Activated naive CD4-positive, alpha-beta T cell (primary cell): ENCODE measurements at places on chromosomes 2 and 18.

GRCh38 chr2:30026091-30027055 is 105.0 kb upstream of the ALK start:
- DNase-seq: no peak

DNA sequence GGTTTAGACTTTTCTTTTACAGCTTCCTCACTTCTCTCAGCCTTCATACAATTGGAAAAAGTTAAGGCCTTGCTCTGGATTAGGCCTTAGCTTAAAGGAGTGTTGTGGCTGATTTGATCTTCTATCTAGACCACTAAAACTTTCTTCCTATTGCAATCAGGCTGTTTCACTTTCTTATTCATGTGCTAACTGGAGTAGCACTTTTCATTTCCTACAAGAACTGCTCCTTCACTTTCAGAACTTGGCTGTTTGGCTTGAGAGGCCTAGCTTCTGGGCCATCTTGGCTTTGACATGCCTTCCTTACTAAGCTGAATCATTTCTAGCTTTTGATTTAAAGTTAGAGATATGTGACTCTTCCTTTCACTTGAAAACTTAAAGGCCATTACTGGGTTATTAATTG is 114.3 kb downstream of the ARHGEF4 start:
- no peak for DNase-seq

DNA sequence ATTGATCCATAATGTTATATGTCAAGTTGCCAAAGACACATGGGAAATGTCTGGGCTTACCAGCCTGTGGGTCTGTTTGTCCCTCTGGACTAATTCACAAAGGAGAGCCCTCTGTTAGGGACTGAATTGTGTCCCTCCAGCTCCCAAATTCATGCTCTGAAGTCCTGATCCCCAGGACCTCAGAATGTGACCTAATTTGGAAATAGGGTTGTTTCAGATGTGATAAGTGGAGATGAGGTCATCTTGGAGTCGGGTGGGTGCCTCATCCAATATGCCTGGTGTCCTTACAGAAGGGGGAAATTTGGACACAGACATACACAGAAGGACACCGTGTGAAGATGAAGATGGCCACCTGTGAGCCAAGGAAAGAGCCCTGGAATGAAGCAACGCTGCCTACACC is 41.4 kb upstream of the ROCK2 start:
- DNase-seq: no peak

GRCh38 chr2:226048611-226049010 is 649.1 kb downstream of the NYAP2 start:
- DNase-seq: no peak

DNA sequence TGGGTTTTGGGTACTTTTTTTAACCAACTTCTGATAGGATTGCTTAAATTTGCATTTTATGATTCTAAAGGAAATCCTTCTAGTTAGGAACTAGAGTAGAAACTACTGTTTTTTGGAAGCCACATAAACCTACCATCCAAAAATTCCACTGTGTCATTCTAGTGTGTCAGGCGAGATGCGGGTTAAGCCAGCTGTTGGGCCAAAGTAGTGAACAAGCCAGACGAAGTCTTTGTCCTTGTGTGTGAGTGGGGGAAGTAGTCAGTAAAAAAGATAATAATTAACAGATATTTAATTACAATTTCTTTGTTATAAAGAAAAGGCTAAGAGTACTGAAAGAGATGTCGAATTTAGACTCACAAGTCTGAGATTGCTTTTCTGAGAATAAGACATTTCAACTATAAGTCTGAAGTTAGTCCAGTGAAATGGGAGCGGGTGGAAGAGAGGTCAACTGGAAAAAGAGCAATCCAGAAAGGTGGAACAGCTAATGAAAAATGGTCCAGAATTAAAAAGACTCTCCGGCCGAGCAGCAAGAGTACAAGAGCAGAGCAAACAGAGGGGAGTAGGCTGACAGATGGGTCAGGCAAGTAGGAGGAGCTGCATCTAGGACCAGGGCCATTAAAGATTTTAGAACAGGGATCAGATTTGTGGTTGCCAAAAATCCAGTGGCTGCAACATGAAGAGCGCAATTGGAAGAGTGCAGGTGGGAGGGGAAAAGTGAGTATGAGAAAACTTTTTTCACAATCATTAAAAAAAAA is 1.5 kb downstream of the EPB41L5 start:
- DNase-seq: no peak

DNA sequence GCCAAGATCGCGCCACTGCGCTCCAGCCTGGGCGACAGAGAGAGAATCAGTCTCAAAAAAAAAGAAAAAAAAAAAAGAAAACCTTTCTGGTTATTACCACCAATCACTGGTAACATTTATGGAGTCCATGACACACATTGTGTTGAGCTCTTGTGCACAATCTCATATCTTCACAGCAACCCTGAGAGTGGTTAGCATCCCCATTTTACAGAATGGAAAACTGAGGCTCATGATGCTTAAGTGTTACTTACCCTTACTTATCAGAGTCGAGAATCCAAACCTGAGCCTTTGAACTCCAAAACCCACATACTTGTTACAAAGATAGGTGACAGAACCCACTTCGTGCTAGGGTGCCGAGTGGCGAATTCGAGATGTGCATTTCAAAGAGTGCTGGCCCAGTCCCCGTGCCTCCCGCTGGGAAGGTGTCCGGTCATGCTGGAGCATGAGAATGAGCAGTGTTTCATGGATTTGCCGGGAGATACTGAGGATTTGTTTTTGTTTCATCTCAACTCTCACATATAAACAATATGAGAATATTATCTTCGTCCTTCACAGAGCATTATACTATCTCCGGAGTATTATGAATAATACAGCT is 50.9 kb downstream of the CYP27C1 start:
- no peak for DNase-seq

DNA sequence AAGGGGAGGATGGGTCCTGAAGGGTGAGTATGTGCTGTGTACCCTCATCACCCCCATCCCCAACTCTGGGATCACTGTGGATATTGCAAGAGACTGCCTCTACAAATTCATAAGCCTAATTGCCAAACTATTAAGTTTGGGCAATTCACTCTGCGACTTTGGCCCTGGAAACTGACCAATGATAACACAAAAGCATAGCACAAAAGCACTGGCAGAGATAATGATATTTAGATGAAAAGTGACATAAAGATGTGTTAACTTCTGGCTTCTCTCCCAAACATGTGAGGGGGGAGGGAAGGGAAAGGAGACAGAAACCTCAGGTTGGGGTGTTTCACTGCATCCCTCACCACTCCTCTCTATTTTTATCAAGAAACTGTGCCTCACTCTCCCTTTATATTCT is 150.3 kb downstream of the SATB2 start:
- no peak for DNase-seq

DNA sequence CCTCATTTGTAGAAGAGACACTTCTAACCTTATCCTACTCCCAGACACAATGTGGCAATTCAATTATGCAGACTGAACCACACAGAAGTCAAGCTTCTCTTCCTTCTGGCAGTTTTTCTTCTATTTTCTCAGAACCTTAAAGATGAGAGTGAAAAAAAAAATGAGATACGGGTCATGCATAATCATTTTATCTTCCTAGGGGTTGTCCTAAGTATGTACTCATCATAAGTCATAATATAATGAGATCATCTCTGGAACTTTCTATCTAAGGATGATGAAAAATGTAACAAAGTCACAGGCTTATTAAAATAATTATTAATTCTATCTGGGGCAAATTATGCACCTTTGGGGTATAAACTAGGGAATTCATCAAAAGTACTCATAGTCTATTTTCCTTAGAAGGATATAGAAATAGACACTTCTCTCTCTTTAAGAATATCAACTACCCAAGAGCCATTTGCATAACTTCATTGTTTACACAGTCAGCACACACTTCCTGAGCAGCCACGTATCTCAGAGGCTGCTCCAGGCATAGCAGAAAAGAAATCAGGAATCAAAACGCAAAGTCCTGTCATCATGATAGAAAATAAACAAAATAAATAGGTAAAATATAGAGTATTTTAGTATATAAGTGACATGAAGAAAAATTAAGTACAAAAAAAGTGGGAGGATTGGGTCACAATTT is 345.9 kb upstream of the SPHKAP start:
- no peak for DNase-seq

DNA sequence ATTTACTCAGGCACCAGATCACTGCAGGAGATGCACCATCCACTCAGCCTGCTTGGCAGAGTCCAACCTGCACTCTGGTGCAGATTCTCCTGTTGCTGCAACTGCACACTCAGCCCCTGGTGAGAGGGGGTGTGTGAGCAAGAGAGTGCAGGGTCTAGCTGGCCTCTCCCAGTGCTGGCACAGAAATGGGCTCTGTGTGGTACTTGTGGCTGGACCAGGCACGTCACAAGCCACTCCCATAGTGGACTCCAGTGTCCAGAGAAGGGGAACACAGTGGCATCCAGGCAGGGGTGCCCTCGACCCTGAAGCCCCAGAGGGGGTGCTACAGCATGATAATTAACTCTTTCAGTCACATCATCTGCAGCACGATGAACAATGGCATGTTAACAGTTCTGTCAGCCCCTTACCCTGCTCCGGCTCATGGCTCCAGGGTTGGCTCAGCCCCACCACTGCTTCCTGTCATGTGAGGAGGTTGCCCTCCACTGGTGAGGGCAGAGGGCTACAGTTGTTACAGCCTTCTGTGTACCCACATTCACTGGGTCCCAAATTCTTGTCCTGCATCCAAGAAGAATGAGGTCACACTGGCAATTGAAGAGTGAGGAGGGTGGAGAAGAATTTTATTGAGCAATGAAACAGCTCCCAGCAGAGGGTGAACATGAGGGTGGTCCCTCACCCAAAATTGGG is 135.7 kb downstream of the EVA1A start:
- no peak for DNase-seq

DNA sequence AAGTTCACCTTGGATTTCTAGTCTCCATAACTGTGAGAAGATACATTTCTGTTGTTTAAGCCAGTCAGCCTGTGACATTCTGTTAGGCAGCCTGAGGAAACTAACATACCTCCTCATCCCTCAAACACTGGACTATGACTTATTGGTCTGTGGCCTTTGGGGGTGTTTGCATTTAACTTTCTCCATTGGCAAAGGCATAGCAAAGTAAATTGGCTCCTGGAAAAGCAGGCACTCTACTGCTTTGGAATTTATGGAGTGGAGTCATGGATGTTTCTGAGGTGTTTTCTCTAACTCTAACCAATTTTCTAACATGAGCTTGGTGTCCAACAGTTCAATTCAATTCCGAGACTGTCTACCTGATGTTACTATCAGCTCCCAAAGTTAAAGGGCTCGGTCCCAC is 48.9 kb upstream of the CTLA4 start:
- DNase-seq: no peak

DNA sequence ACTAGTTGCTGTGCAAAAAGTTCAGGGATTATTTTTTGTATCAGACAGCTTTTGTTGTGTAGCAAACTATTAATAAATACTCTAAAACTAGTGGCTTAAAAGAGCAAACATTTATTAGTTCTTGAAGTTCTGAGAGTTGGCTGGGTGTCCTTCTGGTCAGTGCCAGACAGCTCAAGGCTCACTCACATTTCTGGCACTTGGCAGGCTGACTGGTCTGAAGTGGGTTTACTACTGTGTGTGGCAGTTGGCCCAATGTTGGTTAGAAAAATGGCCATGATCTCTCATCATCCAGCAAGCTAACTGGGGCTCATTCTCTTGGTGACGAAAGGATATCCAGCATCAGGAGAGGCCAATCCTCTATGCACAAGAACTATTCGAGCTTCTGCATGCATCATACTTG is 71.4 kb upstream of the ZNF385B start:
- DNase-seq: no peak

- DNase-seq: no peak
These were observed 9.7 kb downstream of the PROKR1 start for GRCh38 chr2:68653034-68653433.

- no peak for DNase-seq
These were observed 1.8 kb upstream of the ID2 start for GRCh38 chr2:8679827-8680731.

DNA sequence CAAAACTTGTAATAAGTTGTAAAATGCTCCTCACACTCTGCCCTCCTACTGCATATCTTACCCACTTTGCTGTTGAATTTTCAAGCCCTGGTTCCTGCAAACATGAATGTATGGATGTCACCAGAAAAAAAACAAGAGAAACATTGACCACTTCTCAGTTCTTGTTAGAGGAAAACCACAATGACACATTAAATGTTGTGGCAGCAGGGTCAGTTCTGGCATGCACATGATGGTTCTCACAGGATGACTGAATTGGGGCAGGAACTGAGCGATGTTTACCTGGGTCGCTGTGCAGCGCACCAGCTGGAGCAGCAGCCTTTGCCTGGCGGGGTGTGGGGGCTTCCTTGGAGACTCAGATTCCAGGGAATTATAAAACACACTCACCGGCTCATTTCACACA is 14.0 kb upstream of the PRKCE start:
- no peak for DNase-seq

GRCh38 chr2:46010925-46011490 is 286.2 kb upstream of the EPAS1 start:
- no peak for DNase-seq

DNA sequence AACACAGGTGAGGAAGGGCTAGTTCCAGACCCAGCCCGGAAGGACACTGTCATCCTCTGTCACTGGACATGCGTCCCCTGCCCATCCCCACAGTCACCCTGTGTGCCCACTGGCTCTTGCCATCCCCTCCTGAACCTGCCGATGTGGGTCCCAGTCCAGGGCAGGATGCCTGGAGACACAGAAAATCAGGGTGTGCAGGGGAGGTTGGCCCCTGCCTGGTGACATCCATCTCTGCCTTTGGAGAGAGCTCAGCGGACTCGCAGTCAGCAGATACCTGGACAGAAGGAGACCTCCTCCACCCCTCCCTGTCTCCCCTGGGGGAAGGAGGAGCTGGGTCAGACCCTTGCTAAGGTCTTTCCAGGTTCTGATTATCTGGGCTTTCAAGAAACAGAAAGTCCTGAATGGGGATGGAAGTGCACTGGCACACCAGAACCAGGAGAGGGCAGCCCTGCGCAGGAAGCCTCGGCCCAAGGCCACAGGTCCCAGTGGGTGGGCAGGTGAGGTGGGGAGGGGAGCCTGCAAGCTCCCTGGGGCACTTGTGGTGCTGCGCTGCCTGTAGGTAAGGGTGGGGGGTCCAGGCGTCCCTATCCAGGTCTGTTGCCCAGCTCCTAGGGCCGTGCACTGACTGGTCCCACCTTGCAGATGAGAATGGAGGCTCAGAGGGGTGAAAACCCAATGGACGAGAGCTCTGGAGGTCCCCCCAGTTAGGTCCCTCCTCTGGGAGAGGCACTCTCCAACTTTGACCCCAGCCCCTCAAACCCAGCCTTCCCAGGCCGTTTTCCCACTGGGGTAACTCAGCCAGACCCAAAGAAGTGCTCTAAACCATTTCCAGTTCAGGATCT is 9.7 kb upstream of the OTOS start:
- DNase-seq: no peak

GRCh38 chr18:62525608-62526007 is 2.8 kb downstream of the ZCCHC2 start:
- no peak for DNase-seq
